ENCODE measurements at places on chromosomes 2 and 18.

DNA sequence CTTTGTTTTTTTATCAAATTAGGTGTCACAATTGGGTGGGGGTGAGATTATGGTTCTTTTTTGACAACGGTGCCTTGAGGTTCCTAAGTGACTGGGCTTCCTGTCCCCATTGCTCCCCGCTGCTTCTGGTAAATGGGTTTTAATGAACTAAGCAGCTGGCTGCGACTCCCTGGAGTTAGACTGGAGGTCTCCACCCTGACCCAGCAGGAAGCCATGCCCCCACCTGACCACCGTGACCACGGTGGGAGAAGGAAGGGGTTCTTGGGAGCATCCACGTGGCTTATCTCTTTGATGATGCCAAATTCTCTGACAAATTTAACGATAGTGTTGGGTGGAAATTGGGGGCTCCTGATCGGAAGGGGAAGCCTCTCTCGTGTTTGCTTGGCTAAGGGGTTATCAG, 12.2 kb downstream of the CNDP2 start:
- DNase-seq: no peak

- DNase-seq: no peak
Observed at GRCh38 chr18:31648458-31648857, 35.9 kb downstream of the B4GALT6 start.

DNA sequence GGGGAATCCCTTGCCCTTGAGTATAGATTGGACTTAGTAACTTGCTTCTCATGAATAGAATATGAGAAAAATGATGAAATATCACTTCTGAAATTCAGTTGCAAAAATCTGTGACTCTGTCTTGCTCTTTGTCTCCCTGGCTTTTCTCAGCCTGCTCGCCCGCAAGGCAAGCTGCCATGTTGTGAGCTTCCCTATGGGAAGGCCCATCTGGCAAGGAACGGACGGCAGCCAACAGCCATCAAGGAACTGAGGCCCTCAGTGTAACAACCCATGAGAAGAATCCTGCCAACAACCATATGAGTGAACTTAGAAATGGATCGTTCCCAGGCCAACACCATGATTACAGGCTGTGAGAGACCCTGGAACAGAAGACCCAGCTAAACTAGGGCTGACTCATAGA, 58.4 kb upstream of the PGAP1 start:
- DNase-seq: no peak

GRCh38 chr2:189519631-189520387, 60.8 kb downstream of the SLC40A1 start:
- no peak for DNase-seq

- DNase-seq: no peak
Observed at GRCh38 chr18:74068296-74068695, 79.3 kb downstream of the FBXO15 start.

DNA sequence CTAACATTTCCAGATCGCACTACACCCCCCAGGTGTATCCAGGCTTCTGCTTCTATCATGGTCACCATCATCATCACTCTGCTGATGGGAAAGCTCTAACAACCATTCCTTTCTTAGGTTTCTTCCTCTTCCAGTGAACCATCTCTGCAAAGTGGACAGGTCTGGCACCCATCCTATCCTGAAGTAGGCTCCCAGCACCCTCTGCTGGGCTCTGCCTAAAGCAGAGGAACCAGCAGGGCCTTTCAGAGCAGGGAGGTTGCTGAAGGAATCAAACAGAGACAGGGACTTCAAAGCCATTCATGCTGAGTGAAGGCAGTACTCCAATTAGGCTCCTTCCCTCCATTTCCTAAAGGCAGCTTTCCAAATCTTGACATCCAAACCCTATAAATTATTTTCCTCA, 27.2 kb upstream of the SATB2 start:
- DNase-seq: no peak
